ENCODE measurements at places on chromosomes 6 and 20.

- DNase-seq, result no peak
Measured at GRCh38 chr20:64104667-64105451, 2.5 kb downstream of the NPBWR2 start.

GRCh38 chr6:44966449-44967092 is 361.6 kb upstream of the RUNX2 start:
- no peak for DNase-seq

DNA sequence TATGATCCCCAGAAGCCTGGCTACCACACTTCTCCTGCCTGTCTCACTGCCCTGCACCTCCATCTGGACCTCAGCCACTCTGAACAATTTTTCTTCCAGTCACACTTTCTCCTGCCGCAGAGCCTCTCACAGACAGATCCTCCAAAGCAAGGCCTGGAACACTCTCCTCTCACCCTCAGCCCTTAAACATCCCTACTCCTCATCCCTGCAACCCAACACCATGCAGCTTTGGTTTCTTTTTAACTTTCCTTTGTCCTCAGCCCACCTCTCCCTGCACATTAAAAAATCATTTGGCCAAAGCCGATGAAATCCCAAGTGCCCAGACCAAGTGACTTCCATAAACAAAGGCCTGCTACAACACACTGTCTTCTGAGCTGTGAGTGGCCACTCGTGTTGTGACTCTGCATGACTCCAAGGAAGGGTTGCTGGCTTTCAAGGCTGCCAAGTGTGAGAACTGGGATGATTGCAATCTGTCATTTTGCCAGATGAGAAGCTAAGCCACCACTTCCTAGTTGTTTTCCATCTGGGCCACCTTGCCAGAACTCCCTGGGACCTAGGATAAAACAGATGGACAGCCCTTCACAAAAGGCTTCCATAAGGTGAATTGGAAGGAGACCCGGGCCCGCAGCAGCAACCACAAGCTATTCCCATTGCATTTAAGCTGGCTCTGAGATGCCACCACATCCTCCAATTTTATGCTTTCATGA is 144.4 kb upstream of the SSTR4 start:
- no peak for DNase-seq

DNA sequence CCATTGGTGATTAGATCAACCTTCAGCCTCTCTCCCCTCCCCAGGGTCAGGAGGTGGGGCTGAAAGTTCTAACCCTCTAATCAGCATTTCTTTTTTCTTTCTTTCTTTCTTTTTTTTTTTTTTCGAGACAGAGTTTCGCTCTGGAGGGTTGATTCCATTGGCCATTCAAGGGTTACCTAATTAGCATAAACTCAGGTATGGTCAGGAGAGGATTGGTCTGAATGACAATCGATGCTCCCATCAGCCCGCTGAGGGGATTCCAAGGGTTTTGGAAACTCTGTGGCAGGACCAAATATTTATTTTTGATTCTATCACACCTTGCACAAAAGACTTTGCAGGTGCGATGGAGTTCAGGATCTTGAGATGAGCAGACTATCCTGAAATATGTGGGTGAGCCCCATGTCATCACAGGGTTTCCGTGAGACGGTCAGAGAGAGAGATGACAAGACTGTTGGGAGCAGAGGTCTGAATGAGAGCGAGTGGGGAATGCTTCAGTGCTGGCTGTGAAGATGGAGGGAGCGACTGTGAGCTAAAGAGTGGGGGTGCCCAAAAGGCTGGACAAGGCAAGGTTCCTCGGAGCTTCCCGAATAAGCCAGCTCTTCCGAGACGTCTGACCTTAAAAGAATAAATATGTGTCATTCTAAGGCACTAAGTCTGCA is 107.1 kb downstream of the BMP7 start:
- DNase-seq, result no peak

DNA sequence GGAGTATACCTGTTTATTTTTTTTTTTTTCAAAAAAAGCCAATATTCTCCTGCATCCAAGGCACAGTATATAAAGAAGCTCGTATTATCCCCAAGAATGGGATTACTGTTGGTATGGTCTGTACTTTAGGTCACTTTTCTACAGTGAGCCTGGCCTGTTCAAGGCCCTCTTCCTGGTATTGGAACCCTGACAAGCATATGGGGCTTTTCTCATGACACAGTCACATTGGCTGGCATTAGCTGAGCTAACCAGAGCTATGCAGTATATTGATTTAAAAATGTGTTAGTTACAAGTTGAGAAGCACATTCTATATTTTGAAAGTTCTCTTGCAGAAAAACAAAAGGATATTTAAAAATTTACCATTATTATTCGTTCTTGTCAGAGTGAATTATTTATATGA is 48.0 kb downstream of the MCHR2 start:
- no peak for DNase-seq

GRCh38 chr6:31178143-31179041 is 7.9 kb upstream of the POU5F1 start:
- DNase-seq, result no peak

GRCh38 chr20:32519381-32519730 is 65.8 kb downstream of the NOL4L start:
- DNase-seq, result no peak

- DNase-seq, result no peak
Measured at GRCh38 chr6:15036690-15037245, 209.1 kb upstream of the JARID2 start.

DNA sequence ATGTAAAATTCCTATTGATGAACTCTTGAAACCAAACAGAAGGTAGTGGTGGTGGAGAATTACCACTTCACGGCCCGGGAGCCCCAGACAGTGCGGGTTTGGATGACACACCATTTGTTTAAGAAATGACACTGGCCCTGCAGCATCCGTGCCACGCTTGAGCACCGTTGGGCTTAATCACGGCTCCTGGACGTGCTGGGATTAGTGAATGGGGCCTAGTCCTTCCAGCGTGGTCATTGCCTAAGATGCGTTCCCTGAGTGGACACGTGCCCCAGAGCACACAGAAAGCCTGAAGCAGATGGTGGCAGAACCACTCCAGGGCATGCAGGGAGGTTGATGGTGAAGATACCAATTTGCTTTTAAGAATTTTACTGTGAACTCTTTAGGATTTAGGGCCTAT is 14.5 kb downstream of the STX16 start:
- no peak for DNase-seq

DNA sequence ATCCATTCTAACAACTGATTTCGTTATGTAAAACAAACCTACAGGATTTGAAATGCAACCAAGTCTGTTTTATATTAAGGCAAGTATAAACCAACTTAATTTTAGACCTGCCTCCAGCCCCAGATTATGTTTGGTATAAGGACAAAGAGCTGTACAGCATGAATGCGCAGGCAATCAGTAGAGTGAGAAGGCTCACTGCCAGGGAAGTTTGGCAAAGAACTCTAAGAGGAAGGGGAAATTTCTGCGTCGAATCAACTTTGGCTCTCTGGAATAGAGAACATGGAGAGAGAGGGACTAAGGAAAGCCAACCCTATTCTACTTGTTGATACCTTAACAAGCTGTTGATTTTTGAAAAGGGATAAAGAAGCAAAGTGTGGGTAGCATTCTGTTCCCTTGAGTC is 96.9 kb upstream of the FOXO3 start:
- no peak for DNase-seq

GRCh38 chr6:57182017-57182432 is 9.9 kb downstream of the BAG2 start:
- DNase-seq, result no peak

GRCh38 chr20:31654534-31654933 is 16.8 kb downstream of the COX4I2 start:
- DNase-seq, result no peak

GRCh38 chr6:144150710-144151657 is 667 bp downstream of the STX11 start:
- DNase-seq, result peak; percentile 27

DNA sequence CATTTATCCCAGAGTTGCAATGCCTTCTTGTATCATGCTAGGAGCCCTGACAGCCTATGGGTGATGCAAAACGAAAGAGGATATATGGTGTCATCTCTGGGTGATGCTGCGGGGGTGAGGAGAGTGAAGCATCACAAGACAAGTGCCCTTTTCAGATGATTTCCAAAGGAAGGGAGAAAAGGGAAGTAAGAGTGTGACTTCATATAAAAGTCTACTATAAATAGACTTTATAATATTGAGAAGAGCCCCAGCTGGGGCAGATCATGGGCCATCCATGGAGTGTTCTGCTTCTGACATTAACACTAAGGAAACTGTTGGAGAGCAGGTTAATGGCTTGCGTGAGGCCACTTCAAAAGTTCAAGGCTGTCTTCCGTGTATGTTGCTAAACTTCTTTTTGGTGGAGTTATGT is 4.4 kb downstream of the CD83 start:
- no peak for DNase-seq

DNA sequence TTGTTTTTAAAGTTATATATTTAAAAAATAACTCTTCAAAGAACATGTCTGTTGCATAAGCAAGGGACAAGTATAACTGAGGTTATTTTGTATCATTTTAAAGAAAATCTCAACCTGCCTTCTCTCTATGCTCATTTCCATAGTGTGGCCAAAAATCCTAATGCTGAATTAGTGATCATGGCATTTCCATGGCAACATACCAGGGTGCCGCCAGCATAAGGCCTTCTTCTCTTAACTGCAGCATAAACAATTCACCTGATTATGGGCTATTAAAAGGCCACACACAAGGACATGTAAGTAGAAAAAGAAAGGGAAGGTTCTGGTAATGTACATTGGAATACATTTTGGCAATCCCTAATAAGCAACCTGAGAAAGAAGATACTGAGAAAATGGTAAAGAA is 95.1 kb upstream of the RNF217 start:
- no peak for DNase-seq

- DNase-seq, result peak; percentile 70
Measured at GRCh38 chr20:63738687-63739129, 868 bp upstream of the SLC2A4RG start.

- DNase-seq, result no peak
Measured at GRCh38 chr6:105607636-105608621, 205.0 kb upstream of the PREP start.

DNA sequence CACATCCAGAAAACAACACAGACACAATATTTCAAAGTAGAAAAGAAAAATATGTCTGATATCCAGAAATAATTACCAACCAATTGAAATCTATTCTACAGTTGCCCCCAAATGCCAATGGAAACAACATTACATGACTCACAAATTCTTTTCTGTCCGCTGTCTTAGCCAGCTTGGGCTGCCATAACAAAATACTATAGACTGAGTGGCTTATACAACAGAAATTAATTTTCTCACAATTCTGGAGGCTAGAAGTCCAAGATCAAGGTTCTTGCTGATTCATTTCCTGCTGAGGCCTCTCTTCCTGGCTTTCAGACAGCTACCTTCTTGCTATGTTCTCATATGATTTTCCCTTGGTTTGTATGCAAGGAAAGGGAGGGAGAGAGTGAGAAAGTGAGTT is 698.1 kb downstream of the DHX35 start:
- no peak for DNase-seq

- no peak for DNase-seq
Measured at GRCh38 chr6:109182578-109182977, 87.3 kb downstream of the CEP57L1 start.

DNA sequence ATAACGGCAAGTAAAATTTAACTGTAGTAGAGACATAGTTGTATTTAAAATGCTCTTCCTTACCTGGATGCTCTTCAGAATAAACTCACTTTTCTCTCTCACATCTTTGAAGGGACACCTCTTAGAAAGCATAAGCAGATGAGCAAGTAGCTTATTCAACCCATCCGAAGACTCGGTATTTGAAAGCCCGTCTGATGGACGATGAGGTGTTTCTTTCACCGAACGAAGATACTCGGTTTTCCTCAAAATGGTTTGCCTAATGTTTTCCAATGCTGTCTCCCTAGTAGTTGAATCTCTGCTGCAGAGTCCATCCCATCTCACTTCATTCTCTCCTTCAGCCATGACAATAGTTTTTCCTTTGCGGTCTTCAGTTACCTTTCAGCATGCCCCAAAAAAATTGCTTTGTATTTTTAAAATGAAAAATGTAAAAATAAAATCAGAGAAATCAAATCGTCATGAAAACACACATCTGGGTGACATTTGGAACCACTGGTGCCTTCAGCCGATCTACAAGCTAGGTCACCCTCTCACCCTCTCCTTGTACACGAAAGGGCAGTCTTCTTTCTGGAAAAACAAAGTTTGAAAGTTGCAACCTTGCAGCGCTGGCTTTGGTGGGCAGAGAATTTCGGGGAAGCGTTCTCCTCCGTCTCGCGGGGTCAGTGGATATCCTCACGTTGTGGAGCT is 772 bp downstream of the SESN1 start:
- DNase-seq, result no peak

GRCh38 chr20:33674294-33675135 is at the start of gene NECAB3:
TSS of gene NECAB3 (minus strand) at chr20:33674428. CDS start at chr20:33674352, 76 bp downstream.
- DNase-seq, result peak; percentile 80

GRCh38 chr6:48067886-48068277 is 43.1 kb downstream of the PTCHD4 start:
- no peak for DNase-seq

DNA sequence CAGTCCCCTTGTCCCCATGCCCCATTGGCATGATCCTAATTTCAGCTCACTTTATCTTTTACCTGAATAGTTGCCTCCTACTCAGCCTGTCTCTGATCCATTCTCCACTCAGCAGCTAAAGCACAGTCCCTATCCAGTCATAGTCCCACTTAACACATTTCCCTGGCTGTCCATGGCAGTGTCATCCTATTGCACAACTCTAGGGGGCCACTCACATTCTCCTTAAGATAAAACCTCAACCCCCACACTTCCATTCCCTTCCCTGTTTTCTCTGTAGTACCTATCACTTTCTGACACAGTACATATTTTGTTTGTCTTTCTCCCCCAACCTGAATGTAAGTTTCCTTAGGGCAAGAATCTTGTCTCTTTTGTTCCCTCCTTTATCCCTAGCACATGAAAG is 220.9 kb upstream of the PLN start:
- DNase-seq, result no peak

DNA sequence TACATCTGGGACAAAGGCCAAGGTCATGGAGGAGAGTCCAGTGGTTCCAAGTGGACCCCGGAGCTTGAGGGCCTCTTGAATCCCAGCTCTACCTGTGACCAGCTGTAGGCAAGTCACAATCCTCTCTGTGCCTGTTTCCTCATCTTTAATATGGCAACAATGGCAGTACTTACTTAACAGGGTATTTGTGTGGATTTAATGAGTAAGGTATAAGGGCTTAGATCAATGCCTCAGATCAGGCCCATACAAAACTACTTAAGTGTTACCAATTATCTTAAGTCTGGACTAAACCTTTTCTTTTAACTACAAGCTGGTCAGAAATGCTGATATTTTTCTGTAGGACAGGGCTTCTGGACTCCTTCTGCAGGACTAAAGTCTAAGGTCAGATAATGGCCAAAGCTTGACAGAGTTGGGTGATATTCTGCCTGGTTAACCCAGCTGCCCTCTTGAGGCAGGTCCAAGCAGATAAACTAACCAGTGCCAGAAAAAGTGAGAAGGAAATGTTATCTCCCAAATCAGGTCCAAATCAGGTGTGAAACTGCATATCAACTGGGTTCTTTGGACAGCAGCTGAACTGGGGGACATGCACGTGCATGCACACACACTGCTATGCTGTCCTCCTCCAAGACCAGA is 2.2 kb downstream of the SULF2 start:
- DNase-seq, result no peak

- DNase-seq, result peak; percentile 70
Measured at GRCh38 chr20:59495894-59496510, 108.3 kb upstream of the PHACTR3 start.

Measured in neuronal stem cell (in vitro differentiated cells).